Epithelial cell of alveolus of lung (primary cell): ENCODE measurements at places on chromosomes 3 and 15. TPM values are rescaled to one million over a fixed set of nuclear protein-coding genes. Genes with fewer than 3 reads are reported as not detected.

MUC4 gene
- total RNA-seq: 0.39 TPM in 1 of 2 replicates, not detected in the other

PSTPIP1 gene
- total RNA-seq: 1.4 and 1.8 TPM in 2 replicates

FBXL22 gene
- 0.32 TPM in 1 of 2 replicates, not detected in the other for total RNA-seq

ARNT2 gene
- total RNA-seq: 4.8 and 5.3 TPM in 2 replicates

TP63 gene
- 0.16 and 0.91 TPM in 2 replicates for total RNA-seq

FOXB1 gene
- total RNA-seq: not detected in 2 replicates

GOLGA8Q gene
- total RNA-seq: 0.24 TPM in 1 of 2 replicates, not detected in the other

C3orf49 gene
- not detected in 2 replicates for total RNA-seq

LRRC3B gene
- not detected in 2 replicates for total RNA-seq

CHAC1 gene
- 5.0 and 63.6 TPM in 2 replicates for total RNA-seq

TMEM44 gene
- 5.1 and 15.0 TPM in 2 replicates for total RNA-seq

CASR gene
- total RNA-seq: not detected in 2 replicates

PLSCR2 gene
- 0.72 TPM in 1 of 2 replicates, not detected in the other for total RNA-seq

EPHA3 gene
- total RNA-seq: 0.40 and 0.78 TPM in 2 replicates

AGBL1 gene
- not detected in 2 replicates for total RNA-seq

WDR49 gene
- 0.13 and 0.48 TPM in 2 replicates for total RNA-seq

GPR171 gene
- not detected in 2 replicates for total RNA-seq

IL17RD gene
- total RNA-seq: 2.3 and 2.4 TPM in 2 replicates

ECE2 gene
- total RNA-seq: not detected in 2 replicates

TMEM158 gene
- 25.3 and 153 TPM in 2 replicates for total RNA-seq

PLSCR5 gene
- total RNA-seq: not detected in 2 replicates

AADACL2 gene
- total RNA-seq: not detected in 2 replicates

FYTTD1 gene
- total RNA-seq: 40.1 and 45.4 TPM in 2 replicates

MYEF2 gene
- total RNA-seq: 2.6 and 4.1 TPM in 2 replicates

SCN5A gene
- 0.39 and 0.96 TPM in 2 replicates for total RNA-seq

RGMA gene
- 1.0 and 5.3 TPM in 2 replicates for total RNA-seq

ACKR4 gene
- total RNA-seq: not detected in 2 replicates

KBTBD13 gene
- total RNA-seq: 0.13 TPM in 1 of 2 replicates, not detected in the other

MESD gene
- 24.0 and 25.0 TPM in 2 replicates for total RNA-seq

MKRN2OS gene
- total RNA-seq: not detected in 2 replicates

WNT7A gene
- 1.3 TPM in 1 of 2 replicates, not detected in the other for total RNA-seq

RTP2 gene
- total RNA-seq: not detected in 2 replicates
